Fibroblast of mammary gland (primary cell): ENCODE measurements at places on chromosomes 6 and 20.
A peak's percentile ranks its signal among the peaks of the same experiment; 100 is the strongest.

DNA sequence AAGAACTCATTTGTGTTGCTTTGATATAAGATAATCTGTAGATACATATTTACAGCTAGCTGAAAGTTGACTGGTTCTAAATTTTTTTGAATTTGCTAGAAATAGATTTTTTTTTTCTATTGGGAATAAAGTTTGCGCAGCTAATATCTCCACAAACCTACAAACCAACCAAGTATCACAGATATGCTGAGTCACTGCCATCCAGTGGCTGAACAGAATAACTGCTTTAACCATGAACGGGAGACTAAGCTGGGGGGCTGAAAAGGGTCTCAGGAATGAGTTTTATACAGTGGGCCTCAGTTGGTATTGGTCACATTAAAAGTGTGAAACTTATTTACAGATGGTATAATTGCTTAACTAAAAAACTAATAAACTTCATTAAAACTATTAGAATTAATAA, 326.7 kb upstream of the CNR1 start:
- DNase-seq = peak; percentile 79

DNA sequence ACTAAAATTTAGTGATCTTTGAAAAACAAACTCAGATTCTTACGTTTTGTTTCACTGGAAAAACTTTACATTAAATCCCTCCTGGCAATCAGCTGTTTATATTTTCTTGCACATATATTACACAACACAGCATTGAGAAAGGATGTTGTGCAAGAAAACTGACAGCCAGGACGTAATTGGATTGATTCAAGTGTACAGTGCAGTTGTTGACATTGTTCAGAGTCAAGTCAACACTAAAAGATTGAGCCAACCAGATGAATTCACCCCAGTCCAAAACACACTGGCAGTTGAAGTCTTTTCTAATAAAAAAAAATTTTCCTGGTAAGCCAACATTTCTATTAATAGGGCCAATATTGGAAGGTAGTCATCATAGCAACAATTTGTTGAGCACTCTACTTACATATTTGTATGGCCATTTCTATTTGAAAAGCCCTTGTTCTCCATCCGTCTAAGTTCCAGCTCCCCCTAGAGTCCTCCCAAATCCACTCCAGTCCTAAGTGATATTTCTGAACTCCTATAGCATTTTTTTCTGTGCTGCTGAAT, 20.9 kb upstream of the VNN1 start:
- peak; percentile 74 for DNase-seq

DNA sequence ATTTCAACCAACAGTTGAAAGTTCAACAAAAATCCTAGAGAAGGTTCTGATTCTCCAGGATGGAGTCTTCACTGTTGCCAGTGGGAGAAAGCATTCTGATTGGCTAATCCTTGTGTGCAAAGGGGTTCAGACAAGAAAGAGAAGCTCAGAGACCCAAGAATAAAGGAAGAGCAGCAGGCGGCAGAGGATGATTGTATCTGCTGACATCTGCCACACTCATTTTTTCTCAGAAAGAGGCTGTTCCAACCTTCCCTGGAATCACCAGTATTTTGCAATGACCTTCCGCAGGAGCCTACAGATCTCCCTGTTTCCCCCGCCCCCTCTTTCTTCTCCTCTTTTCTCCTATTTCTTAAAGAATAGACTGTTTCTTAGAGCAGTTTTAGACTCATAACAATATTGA, 376.7 kb downstream of the CDH26 start:
- no peak for DNase-seq

DNA sequence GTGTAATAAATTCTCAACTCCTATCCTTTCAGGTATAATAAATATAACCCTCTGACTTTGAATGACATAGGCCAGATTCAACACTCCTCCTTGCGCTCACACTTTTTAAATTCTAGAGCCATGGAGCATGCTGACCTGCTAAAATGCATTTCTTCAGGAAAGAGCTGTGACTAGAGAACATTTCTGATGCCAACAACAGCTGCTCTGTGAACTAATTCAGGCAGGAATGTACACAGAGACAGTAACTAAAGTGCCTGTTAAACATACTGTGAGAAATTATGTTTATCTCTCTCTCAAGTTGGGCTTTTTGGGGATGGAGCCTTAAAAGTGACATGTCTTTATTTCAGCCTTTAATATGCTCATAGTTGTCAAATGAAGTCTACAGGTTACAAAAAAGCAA, 8.3 kb downstream of the NHSL1 start:
- DNase-seq = no peak

- no peak for DNase-seq
Observed at GRCh38 chr6:90227213-90227612, 69.4 kb downstream of the BACH2 start.

DNA sequence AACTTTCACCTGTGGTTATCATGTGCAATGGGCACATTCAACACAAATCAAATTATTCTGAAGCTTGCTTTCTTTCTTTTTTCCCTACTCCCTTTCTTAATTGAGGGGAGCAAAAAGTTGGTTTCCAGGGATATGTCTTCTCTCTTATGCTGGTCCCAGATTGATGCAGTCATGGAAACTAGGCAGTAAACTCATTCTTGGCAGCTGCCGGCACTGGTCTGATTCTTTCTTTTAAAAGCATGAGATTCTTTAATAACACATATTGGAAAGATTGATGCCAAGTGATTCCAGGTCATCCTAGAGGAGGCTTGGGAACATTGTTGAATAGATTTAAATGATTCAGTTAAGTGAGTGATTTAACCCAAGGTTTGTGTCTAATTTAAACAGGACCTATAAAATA, 29.0 kb downstream of the PTPRA start:
- DNase-seq = no peak

GRCh38 chr6:83429857-83430610, 817 bp downstream of the ME1 start:
- DNase-seq = peak; percentile 46

DNA sequence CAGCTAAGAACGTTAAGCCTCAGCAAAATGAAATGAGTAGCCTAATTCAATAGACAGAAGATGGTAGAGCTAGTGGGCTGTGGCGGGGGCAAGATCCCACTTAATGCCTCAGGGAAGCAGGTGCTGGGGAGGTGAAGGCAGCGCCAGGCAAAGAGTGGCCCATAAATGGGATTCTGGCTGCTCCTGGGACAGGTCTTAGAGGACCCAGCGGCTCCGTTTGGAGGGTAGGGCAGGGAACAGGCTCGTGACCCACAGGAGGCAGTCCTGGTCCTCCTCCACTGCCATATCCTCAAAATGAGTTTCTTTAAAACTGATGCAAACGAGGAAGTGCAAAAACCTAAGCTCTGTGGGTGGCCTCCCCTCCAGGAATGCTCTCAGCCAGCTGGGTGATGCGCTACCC, 32.7 kb downstream of the SAYSD1 start:
- DNase-seq = no peak
